Kidney capillary endothelial cell (primary cell): ENCODE measurements at places on chromosomes 6 and 20.

- DNase-seq = peak; percentile 84
Observed at GRCh38 chr6:151765444-151765886, 42.0 kb upstream of the ESR1 start.

- no peak for DNase-seq
Observed at GRCh38 chr6:26286168-26286877, 78.7 kb upstream of the BTN3A2 start.

DNA sequence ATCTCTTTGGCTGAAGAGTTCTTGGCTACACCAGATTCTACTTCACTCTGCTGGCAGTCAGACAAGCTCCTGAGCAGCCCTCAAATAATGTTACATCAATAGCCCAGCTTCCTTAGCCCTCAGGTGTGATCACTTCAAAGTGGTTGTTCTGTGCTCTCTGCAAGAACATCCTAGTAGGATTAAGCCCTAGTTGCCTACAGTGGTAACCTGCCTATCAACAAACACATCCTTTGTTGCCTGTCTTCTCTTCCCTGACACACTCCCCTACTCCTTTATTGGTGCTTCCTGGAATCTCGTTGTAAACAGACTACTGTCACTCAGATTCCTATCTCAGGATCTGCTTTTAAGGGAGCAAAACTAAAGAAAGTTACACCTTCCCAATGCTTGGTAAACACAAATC is 45.1 kb upstream of the TASP1 start:
- no peak for DNase-seq

DNA sequence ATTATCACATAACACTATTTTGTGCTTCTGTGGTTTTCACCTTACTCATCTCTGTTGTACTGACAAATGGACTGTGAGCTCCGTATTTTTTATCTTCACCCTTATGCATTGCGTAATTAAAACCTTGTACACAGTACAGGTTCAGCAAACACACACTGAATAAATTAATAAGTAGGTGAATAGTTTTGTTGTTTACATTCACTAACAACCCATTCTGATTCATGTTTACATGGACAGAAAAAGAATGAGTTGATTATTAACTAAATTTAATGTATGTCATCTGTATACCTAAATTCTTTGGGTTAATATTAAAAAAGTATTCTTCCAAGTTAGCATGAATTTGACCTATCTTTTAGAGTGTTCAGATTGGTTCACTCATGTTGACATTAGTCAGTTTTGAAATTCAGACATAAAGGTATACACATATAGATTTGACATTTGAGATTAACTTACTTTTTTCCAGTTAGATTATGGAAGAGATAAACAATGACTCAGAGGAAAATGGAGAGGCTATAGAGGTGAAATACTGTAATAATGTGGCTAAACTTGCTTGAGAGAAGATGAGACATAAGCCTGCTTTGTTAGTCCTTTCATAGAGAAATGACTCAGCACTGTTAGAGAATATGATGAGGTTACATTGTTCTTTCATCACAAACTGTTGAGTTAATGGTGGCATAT is 541.7 kb upstream of the FLRT3 start:
- DNase-seq = peak; percentile 94

DNA sequence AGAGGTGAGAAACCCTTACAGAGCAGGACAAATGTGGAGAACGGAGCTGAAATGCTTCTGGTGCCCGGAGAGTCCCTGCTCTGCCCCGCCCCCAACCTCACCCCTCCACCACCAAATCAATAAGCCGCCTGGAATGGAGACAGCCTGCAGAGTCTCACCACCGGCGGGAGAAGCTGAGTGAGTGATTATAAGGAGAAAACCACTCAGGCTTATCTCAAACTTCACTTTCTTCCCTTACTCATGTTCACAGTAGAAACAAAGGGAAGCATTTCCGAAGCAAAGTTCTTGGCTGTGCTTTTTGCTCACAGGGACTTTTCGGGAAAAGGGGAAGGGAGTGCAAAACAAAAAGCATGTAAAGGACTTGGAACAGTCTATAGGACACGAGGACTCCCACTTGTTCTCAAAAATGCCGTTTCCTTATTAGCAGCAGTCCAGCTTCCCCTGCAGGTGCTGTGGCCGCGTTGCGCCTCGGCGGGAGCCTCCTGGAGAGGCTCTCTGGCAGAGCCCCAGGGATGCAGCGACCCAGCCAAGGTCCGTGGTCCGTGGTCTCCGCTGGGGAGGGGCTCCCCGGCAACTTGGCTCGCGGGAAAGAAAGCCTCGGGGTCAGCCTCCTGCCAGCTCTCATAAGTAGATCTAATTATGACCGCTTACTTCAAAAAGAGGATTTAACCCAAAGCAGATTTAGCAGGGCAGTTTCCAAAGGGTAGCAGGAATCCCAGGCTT is 64.8 kb upstream of the TMEM30A start:
- DNase-seq = no peak

DNA sequence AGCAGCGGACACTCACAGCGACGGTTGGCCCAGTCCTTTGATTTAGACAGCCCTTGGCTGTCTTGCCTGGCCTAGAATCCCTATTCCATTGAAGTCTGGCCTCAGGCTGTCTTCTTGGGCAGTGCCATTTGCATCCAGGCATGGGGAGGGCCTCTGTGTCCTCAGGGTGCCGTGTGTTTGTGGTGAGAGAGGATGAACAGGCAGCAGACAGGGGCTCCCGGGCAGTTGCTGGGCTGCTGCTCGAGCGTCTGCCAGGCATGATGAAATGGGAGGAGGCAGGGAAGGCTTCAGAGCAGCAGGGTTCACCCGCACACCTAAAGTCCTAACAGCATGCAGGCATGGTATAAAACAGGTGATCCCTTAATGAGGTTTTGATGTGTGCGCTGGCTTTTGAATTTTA is 126.9 kb downstream of the SOBP start:
- DNase-seq = no peak

- DNase-seq = peak; percentile 38
Observed at GRCh38 chr20:35200267-35200666, 26.2 kb upstream of the MMP24 start.

DNA sequence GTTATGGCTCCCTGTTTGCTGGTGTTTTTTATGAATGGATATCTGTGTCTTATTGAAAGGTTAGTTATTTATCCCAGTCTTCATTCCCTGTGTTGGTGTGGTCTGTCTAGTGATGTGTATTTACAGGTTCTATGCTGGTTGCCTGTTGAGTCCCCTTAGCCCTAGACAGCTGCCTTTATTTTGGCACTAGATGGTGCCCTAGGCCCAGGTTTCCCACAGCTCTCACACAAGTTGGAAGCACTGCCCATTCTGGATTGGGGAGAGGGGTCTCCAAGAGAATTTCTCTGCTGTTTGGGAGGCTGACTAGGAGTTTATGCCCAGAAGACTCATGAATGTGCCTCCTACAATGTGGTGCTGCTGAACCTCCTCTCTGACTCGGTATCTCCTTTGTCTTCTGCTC is 12.4 kb downstream of the GRM1 start:
- DNase-seq = peak; percentile 17

- peak; percentile 7 for DNase-seq
Observed at GRCh38 chr20:19249106-19249879, 36.9 kb downstream of the SLC24A3 start.

- no peak for DNase-seq
Observed at GRCh38 chr20:44616604-44616964, 34.2 kb downstream of the PKIG start.

DNA sequence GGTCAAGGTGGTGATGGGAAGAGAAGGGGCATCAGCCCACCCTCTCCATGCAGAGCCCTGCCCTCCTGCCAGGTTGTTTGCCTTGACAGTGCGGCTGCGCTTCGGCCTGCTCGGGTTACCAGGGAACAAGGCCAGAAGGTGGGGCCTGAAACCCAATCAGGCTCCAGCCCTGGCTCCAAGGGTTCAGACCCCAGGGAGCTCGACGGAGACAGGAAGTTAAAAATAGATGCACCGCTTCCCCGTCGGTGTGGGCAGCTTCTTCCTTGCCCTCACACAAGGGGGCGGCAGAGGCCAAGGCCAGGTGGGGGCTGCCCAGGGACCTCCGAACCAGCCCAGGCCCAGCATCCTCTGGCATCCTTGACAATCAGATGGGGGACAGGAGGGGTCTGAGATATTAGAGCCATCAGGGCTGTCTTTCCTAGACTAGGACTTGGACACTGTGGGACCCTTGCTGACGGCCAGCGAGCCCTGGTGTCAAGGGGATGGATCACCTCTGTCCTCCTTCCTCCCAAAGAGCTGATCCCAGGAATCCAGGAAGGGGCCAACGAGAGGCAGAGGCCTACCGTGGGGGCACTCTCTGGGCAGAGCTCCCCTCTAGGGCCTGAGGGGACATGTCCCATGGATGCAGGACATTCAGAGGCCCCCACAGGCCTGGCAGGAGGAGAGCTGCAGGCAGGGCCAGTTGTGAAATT is 65.2 kb downstream of the RIPOR3 start:
- DNase-seq = no peak

DNA sequence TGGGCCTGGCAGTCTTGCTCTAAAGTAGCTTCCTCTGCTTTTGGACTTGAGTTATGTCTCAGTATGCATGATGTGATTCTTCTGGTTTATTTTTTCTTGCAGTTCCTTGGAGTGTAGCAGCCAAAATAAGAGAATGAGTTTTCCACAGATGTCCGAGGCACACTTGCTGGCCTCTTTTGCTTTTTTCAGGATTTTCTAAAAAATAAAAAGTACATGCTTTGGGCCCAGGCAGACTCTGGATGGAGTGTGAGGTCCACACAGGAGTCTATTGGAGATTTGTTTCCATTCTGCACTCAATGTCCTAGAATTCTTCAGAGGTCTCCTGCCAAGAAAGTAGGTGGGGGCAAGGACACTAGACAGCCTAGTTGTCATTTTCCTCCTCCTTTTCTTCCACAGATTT is 477.6 kb downstream of the EPM2A start:
- DNase-seq = no peak

DNA sequence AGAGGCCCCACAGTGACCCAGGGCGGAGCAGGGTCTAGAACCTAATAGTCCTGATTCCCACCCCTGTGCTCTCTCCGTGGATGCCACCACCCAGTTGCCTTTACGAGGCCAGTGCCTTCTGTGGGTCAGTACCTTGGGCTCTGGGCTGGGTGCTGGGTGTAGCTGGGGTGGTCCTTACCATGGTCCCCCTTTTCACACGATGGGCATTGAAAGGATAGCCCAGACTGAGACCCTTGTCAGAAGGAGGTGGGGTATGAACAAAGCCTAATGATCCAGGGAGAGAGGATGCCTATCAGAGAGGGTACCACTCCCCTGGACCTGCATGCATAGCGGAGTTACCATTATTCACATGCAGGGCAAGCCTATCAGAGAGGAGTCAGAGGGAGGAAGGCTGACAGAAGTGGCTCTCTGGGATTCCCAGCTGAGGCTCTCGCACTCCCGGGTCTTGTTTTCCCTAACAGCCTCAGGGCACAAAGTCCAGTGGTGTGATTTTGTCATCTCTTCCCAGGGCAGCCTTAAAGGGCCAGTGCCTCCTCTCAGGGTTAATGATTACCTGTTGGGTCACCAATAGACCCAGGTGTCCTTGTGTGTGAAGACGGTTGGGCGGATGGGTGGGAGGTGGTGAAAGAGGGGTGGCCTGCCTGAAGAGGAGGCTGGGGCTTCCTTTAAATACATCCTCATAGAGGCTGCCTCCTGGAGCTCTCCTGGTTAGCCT is 36.2 kb downstream of the VEGFA start:
- no peak for DNase-seq

GRCh38 chr6:169568314-169569087 is 133.3 kb downstream of the WDR27 start:
- DNase-seq = no peak

DNA sequence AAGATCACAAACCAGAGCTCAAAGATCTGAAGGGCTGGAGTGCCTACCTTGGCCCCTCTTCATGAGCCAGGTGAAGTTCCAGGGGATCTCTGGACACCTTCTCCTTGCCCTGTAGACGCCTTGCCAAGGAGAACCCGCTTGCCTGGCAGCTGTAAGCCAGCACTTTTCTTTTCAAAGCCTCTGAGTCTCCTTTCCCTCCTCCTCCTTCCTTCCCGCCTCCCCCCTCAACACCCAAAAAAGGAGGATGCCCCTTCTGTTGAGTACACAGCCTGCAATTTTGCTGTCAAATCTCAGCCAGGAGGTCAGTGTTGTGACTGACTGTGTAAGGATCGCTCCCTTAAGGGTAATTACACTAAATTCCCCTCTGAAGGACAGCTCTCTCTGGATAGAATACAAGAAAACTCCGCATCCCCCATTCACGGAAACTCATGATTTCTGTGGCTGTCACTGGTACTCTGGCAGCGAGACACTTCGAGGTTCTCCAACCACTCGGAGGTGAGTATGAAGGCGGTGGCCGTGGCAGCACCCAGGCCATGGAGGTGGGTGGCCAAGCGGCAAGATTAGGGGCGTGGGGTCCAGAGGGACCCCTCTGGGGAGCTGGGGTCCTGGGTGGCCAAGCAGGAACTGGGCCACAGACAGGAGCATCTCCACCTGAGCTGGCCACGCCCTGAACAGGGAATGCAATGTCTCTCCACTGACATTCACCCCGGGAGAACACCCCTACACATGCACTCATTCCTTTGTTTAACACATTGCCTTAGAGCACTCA is 23.2 kb upstream of the FOXP4 start:
- DNase-seq = no peak

- DNase-seq = peak; percentile 68
Observed at GRCh38 chr6:112153926-112154607, 66.7 kb downstream of the FAM229B start.

DNA sequence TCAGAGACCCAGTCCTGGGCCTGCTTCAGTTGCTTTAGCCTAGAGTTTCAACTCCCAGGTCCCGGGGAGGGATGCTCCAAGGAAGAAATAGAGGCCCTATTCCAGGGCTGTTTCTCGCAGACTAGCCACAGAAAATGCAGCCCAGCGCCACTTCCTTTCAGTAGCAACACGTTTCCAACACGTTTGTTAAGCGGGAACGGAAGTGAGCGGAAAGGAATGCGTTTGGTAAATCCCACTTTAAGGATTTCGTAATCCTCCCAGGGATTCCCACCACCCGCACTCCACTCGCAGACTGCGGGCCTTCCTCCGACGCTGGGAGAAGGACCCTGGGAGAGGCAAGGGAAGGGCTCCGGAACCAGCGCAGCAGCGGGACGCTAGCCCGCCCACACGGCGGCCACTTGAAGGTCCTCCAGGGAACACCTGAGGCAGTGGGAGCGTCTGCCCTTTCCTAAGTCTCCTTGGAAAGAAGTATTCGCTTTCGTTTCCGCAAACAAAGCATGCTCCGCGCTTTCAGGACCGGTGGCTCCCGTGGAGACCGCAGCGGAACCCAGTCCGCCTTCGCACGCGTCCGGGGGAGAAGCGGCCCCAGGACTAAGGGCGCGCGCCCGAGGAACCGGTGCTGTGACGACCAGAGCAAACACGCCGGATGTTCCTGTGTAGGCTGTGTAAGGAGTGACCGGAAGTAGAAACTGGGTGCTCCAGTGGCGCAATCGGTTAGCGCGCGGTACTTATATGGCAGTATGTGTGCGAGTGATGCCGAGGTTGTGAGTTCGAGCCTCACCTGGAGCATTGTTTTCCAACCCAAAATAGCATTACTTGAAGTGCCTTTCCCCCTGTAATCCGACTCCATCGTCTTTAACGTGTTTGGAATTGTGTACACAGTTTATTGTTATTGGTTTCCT is 227.6 kb upstream of the PRSS16 start:
- peak; percentile 72 for DNase-seq

GRCh38 chr6:47144306-47144705 is 102.2 kb upstream of the ADGRF1 start:
- DNase-seq = no peak

- no peak for DNase-seq
Observed at GRCh38 chr6:88989215-88989614, 25.8 kb upstream of the RNGTT start.

GRCh38 chr6:105310947-105311346 is 91.9 kb downstream of the PREP start:
- no peak for DNase-seq

- DNase-seq = peak; percentile 76
Observed at GRCh38 chr6:11500008-11500407, 37.5 kb upstream of the TMEM170B start.

- DNase-seq = no peak
Observed at GRCh38 chr6:129713806-129714333, 3.9 kb upstream of the ARHGAP18 start.

GRCh38 chr20:48676795-48677460 is 150.9 kb downstream of the PREX1 start:
- no peak for DNase-seq
